HCT116 (cell line): ENCODE measurements at places on chromosomes 5 and 9. TPM values are rescaled to one million over a fixed set of nuclear protein-coding genes. Genes with fewer than 3 reads are reported as not detected.
A peak's percentile ranks its signal among the peaks of the same experiment; 100 is the strongest.

- no peak for DNase-seq
Observed at GRCh38 chr9:38092200-38092524, 23.1 kb upstream of the SHB start.

CD274 gene
- 2.5 TPM for total RNA-seq

ISL1 gene
- 1.3 TPM for total RNA-seq

GRCh38 chr5:142690667-142691066, 4.8 kb upstream of the FGF1 start:
- DNase-seq: no peak

DNA sequence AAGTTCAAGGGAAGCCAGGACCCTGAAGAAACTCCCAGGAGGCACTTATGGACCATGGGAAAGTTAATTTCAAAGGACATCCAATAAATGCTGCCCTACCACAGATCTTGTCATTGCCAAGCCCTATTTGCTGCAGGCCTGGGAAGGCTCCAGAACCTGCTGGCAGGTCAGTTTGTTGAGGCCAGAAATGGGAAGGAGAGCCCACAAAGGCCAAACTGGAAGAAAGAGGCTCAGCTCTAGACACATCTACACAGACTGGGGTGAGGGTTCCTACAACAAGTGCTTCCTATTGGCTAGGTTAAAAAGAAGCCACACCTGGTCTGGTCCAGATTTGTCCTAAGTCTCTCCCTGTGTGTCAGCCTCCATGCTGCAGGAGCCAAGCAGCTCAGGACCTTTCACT, 94.4 kb downstream of the SIL1 start:
- DNase-seq: no peak

DNA sequence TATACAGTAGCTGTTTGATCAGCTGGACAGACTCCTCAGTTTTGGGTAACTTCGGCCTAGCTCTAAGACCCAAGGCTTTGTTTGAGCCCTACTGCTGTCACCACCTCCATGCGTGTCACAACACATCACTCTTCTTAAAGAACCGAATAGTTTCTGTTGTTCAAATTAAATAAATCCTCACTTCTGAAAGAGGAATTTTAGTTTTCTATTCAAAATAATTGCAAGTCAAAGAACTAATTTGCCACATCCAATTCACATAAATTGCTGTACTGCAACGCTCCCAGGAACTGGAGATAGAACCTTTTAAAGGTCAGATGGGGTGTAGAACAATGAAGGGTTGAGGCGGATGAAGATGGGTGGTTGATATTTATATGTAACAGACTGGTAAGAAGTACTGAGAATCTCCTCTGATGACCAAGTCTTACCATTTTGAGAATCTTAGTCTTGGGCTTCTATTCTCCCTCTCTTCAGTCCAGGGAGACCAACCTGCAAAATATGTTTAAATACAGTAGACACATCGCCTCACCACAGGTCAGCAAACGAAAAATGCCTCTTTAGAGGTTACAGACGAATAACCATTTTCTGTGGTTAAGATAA, 1.6 kb downstream of the NREP start:
- no peak for DNase-seq

GRCh38 chr9:92911511-92912475, 34.0 kb upstream of the ZNF484 start:
- DNase-seq: no peak

CPEB4 gene
- total RNA-seq: 11.1 TPM

- no peak for DNase-seq
Observed at GRCh38 chr5:37807621-37808301, 32.1 kb downstream of the GDNF start.

GRCh38 chr9:95091601-95092261, 225.8 kb downstream of the FANCC start:
- DNase-seq: no peak

DNA sequence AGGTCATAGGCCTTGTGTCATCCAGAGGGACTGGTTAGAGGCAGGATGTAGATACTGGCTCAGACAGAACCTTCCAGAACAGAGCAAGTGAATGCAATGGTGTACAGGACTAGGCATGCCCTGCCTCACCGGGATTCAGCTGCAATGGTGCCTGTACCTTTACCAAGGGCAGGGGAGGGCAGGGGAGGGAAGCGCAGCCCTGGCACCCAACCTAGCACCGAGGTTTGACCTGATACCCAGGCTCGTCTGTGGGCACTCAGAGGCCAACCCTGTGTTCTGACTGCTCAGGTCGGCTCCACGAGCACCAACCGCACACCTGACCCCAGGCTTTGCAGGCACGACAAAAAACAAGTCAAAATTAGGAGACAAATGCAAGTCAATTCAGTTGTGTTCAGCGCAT, 47.3 kb upstream of the GFPT2 start:
- no peak for DNase-seq

DNA sequence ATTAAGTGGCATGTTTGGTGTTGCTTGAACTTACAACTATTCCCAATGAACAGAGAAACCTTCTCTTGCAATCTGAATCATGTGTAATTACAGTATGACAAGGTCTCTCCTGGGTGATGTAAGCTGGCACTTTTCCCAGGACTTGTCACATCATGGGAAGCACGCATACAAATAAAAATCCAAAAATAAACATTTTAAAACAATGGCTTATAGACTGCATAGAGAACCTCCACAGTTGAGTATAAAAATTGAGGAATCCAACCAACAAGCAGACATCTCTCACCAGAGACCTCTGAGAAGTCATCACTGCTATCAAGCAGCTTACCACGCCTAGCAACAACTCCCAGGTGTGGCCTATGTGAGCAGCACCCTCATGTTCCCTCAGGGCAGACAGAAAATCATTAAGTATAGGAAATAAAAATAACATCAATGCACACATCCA, 3.9 kb downstream of the MLLT3 start:
- no peak for DNase-seq

- no peak for DNase-seq
Observed at GRCh38 chr5:156094001-156094400, 233.0 kb upstream of the SGCD start.

GRCh38 chr5:179209359-179210150, 135.7 kb downstream of the ADAMTS2 start:
- no peak for DNase-seq

GRCh38 chr5:26009742-26010141, 1028.6 kb downstream of the CDH9 start:
- no peak for DNase-seq

- DNase-seq: peak; percentile 51
Observed at GRCh38 chr9:134323741-134324358, 2.4 kb upstream of the RXRA start.

GRCh38 chr5:110460837-110461236, 265.6 kb downstream of the TMEM232 start:
- DNase-seq: no peak

DNA sequence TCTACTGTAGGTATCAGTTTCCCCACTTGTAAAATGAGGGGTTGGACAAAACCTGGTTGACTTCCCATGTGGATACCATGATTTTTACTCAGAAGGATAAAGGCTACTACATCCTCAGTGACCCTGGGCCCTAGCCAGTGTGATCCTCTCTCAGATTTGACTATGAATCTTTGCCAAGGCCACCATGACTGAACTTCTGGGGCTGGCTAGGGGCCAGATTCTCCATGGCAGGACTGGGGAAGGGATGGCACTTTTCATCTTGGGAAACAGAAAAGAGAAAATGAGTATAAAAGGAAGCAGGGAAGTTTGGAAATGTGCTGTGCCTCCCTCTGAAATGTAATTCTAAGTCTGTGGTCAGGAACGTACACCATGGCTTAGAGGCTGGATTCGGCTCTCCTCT, 1.4 kb upstream of the FSTL4 start:
- no peak for DNase-seq

DNA sequence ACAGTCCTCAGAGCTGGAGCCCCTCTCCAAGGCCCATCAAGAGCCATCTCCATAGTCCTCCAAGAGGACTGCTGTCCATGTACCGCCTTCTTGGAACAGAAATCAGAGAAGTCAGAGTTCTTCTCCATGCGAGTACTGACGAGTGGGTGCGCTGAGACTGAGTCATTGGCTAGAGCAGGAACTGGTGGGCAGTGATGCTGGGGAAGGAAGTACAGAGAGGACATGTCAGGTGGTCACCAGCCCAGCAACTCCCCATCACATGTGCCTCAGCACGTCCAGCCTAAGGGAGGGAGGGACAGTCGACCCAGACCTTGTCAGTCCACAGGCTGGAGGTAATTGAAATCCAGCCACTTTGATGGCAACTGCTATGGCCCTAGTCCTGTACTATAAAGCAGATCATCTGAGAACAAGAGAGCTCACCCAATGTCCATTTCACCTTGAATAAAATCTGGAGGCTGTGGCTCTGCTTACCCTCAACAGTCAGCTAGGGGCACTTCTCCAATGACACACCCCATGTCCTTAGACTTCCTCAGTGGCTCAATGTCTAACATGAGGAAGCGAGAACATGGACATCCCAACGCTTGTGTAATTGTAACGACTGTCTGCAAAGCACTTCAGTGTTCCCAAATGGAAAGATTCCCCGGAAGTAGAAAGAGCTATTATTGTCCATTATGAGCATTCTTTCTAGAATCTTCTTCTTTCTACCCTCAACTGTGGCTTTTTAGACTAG, 15.0 kb upstream of the FBP1 start:
- no peak for DNase-seq

AQP3 gene
- 5.5 TPM for total RNA-seq

GRCh38 chr9:437574-438001, 222.9 kb downstream of the DOCK8 start:
- DNase-seq: no peak

- DNase-seq: no peak
Observed at GRCh38 chr5:87582149-87582548, 169.4 kb upstream of the CCNH start.

- DNase-seq: no peak
Observed at GRCh38 chr9:115267790-115268189, 149.8 kb upstream of the TNC start.

DNA sequence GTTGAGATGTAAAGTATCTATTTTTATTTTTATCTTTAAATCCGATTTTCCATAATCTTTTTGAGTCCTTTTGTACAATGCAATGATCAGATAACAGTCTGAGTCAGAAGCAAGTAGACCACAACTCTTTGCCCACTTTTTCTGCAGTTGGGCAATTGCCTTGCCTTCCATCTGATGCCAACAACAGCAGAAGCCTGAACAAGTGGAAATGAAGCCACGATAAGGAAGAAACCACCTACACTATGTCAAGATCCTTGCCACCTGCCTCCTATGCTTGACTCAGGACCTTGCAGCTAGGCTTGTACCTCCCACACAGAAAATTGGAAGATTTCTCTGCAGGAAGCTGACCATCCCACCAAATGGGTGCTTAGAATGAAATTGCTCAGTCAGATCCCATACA, 78.6 kb downstream of the ANXA1 start:
- DNase-seq: no peak

GRCh38 chr5:94692581-94692980, 74.1 kb downstream of the SLF1 start:
- no peak for DNase-seq

IRX2 gene
- total RNA-seq: not detected

- DNase-seq: no peak
Observed at GRCh38 chr5:111706345-111706744, 50.6 kb downstream of the NREP start.

SPACA9 gene
- 8.0 TPM for total RNA-seq

DNA sequence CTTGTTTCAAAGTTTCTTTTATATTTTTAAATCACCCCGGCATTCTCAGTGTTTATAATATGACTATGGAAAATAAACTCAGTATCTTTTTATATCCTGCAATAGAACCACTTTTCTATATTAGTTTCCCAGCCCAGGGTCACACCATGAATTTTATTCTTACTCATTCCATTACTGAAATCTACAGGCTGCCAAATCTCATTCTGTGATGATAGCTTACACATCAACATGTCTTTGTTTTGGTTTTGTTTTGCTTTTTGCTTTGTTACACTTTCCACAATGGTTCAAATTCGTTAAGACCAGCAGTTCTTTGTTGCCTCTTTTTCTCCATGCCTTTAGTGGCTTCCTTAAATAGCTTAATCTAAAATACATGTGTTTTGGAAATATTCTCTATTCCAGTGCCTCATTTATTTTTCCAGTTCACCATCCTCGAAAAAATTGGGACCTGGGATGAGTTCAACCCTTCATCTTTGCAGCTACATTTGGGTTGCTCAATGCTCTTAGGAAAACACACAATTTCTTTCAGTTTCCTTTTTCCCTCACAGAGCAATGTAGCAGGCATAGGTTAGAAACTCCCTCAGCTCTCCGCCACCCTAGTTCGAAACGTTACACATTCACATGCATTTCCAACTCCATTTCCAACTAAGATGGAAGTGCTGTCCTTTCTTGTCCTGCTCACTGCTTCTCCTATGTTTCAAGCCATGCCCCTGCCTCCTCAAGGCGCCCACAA, 1146.3 kb downstream of the MAT2B start:
- no peak for DNase-seq

DNA sequence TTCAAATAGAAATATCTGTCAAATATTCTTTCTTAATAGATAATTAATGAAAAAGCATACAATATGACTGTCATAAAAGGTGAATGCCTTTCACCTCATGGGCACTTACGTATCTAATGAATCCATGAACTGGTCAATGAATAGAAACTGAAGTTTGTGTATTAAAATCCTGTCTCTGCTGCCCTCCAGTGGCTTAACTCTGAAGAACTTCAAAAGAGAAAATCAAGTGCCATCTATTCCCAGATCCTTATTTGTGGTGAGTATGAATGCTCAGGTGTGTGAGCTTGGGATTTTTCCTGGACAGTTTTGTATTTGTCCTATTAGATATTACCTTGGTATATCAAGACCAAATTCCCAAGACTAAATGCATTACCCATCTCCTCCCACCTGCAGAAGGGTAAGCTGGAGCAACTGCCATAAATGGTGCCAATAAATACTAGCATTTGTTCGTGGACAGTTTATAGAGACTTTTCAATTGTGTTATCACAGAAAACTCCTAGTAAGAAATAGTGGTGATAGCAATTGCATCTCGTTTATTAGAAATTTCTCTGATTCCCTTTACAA, 44.0 kb upstream of the SVEP1 start:
- DNase-seq: peak; percentile 66

DNA sequence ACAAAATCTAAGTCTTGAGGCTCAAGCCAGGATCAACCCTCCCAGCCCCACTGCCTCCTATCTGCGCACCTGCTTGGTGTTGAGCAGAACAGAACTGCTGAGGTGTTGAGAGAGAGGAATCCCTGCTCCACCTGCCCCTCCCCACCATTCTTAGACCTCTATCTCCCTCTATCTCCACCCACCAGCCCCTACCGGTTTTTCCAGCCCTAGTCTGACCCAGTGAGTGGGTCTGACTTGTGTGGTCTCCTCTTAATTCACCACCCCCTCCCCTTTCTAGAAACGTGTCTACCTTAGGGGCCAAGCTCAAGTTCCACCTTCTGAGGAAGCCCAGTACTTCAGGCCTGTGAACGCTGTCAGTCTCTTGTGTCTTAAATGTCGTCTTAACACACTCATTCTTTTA, 93.7 kb downstream of the ARHGAP26 start:
- DNase-seq: no peak

SPATA6L gene
- 0.57 TPM for total RNA-seq

CCDC180 gene
- 7.9 TPM for total RNA-seq

GRCh38 chr5:9447691-9448090, 98.2 kb downstream of the SEMA5A start:
- no peak for DNase-seq

DNA sequence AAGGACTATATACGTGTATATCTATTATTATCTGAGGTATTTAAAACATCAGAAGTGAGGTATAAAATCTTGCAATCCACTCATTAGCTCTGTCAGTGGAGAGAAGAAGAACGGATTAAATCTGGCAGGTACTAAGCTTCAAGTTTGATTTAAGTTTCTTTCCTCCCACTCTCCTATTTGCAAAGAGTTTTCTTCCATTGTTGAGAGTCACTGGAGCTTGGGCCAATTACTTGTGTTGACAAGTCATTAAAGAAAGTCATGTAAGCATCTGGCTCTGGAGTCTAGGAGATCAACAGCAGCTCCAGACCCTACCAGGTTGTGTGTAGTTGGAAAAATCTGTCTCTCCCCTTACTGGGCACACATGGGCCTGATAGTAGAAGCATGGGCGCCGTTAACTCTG, 476.8 kb upstream of the SMARCA2 start:
- DNase-seq: no peak
